ENCODE measurements at places on chromosomes 11 and 22.
A peak's percentile ranks its signal among the peaks of the same experiment; 100 is the strongest.

DNA sequence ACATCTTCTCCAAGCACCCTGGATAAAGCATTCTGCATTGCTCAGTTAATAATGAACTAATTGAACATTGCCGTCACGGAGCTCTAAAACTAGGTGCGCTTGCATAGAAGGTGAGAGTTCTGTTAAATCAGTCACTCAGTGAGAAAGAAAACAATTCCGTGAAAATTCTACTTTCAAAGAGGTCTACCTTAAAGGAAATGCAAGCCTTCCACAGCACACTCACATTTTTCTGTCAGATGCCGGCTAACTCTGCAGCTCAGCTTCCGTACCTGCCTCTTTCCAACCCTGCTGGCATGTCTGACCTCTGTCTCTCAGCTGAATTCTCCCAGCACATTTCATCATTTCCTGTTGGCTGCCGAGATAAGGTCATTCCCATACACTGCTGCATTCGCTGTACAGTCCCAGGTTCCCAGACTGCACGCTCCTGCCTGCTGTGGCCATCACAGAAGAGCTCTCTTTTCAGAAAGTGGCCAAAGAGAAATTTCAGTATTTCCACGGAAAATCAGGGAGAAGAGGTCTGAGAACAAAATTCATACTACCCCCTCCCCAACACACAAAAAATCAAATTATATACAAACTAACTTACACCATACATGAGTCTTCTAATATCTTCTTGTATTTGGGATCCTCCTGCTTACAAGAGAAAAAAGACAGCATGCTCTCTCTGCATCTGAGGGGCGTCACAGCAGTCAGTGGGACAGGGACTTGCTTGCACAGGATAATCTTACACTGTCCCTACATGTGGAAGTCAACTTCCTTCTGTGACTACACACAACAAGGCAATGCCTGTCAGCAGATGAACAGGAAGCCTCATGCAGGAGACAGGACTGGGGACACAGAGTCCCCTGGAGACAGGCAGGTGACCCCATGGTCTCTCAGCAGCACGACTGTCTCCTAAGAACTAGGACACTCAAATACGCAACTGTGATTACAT is 55.1 kb downstream of the PACSIN2 start:
- DNase-seq = no peak

DNA sequence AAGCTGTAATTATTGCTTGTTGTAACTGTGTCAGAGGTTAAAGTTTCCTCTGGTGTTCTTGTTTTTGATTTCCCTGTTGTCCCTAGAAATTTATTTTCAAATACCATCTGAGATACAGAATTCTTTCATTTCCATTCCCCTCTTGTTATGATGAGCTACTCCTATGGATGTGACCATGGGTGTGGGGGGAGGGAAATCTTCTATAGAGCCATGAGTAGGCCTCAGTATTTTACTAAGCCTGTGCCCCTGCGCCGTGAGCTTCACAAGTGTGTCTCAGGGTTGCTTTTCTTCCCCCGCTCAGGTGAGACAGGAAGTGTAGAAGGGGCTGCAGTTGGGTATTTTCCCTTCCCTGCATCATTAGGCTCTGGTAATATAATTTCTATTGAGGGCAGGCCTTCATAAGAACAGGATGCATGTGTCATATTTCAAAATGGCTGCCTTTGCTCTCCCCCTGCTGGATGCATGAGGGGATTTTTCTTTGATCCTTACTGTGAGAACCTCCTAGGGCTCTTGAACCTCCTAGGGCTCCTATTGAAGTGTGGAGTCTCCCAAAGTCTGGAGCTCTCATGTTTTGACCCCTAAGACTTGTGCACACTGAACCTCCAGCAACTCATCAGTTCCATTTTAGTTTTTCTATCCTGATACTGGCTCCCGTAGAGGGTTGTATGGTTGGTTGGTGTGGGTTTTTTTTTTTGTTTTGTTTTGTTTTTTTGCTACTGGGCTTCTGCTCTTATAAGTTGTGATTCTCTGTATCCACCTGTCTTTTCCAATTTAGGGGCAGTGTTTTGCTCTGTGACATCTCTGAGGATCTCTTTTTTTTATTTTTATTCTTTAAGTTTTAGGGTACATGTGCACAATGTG is 658.2 kb downstream of the NTM start:
- DNase-seq = no peak

DNA sequence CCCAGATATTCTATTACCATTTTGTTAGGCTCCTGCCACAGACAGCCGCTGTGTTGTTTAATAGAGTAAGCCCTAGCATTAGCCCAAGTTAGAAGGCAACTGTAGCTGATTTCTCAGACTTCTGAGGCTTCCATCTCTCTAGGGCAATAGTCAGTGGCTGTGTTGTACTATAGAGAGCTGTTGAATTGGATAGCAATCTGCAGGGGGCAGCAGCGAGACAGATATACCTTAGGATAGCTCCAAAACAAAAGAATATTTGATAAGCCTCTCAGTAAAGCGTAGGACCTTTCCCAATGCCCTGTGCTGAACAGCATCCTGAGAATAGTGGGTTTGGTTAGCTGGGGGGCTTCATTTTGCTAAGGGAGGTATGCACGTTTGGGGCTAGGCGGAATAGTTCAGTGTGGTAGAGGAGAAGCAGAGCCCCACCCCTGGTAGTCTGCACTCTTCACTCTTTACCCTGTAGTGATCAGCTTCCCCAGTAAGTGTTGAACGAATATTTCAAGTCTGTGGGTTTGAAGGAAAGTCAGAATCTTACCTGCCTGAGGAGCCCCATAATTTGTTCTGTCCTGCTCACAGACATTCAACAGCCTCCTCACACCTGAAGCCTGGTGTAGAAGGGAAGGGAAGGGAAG is 515.1 kb downstream of the INSC start:
- DNase-seq = peak; percentile 57

GRCh38 chr22:25375683-25376082 is 156.2 kb downstream of the CRYBB2 start:
- DNase-seq = no peak

DNA sequence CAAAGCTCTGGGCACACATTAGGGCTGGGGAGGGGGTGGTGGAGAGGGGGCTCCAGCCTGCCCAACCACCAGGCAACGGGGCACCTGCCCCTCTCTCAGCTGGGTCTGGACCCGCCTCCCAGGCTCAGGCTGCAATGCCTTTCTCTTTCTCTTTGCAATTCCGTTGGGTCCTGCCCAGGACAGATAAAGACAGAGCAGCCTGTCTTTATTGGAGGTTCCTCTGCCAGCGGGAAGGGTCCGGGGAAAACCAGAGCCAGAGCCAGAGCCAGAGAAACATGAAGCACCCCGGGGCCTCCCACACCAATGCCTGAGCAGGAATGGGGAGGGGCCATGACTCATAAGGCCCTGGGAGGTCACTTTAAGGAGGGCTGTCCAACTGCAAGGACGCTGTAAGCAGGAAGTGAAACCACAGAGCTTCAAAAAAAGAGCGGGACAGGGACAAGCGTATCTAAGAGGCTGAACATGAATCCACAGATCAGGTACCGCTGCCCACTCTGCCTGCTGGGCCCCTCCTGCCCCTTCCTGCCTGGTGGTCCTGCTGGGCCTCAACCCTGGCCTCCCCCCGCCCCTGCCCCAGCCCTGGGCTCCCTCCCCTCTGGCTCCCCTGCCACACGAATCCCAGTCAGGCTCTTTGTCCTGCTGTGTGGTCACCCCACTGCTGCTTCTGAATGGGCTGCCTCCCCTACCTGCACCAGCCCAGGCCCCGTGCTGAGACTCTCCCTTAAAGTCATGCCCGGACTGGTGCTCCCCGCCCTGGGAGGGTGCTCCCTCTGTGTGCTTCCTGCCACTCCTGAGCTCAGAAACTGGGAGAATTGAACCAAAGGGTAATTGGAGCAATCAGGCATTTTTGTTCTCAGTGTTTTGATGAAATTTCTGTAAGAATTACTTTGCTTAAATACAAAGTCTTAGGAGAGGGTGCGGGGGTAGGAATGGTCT is at the start of gene APOBEC3B:
Gene APOBEC3B (plus strand): TSS at position 356 of the 936 bp plus-strand sequence. CDS start 107 bp downstream, at position 463.
- no peak for DNase-seq

GRCh38 chr11:66879583-66879982 is 22.7 kb downstream of the LRFN4 start:
- DNase-seq = no peak

- no peak for DNase-seq
These were observed 83.8 kb upstream of the LARGE1 start for GRCh38 chr22:34004058-34004457.

DNA sequence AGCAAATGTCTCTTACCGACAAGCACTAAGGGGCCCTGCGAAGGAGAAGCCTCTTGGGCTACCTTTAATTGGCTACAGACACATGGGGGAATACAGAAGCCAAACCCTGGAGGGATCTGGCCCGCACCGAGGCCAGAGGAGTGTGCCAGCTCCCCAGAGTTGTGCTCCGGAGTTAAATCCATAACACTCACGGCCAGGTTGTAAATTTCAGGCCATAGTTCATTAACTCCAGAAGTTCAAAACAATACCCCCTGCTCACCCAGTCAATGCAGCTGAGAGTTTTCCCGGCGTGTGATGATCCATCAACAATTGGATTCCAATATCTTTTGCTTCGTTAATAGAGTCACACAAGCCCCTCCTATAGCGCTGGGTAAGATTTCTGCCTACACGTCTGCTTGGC is 371.5 kb downstream of the NXPE2 start:
- no peak for DNase-seq

DNA sequence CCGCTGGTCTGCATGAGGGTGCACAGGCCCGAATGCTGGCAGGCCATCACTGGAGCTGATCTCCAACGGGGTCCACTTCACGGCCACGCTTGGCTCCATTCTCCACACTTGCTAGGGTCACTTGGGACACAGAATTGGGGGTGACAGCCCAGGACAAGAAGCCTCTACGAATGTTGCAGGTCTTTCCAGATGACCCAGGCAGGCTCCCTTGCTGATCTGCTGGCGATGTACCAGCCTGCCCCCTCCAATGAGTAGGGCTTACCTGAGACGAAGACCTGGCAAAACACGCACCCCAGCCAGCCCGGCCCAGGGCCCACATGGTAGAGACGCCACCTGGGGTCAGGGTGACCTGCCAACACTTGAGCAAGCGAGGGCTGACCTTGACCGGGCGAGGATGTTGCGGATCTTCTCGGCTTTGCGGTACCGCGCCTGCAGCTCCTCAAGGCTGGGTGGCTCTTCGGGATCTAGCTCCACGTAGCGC is 44.9 kb downstream of the C11orf58 start:
- no peak for DNase-seq

DNA sequence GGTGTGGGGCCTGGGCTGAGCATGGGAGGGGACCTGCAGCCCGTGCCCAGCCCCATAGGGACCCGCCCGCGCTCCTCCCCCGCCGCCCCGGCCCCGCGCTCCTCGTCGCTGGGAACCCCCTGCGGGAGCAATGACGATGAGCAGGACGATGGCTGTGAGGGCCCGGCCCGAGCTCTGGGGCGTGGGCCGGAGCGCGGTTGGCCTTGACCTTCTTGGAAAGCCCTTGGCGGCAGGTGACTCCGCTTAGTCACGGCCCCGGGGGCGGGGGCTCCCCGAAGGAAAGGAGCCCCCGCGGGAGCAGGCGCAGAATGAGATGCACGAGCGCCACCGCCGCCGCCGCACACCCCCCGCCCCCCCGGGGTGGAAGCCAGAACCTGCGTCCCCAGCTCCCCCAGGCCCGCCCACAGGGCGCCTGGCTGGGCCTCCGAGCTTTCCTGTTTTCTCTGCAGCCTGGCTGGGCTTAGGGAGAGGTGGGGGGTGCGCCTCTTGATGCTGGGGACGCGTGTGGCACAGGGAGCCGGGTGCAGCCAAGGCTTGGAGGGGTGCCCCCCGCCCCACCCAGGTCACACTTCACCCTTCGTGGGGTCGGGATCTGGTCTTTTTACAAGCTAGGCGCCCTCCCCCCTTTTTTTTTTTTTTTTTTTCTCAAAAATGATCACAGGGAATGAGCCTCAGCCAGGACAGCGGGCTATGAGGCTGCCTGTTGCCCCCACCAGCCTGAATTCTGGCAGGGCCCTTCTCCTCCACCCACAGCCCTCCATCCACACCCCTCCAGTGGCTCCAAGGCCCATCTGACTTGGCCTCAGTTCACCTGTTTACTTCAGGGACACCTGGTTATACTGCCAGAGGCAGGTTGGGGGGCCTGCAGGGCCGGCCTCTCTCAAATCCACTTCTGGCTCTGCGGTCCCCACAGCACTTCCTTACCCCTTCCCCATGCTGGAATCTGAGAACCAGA is 17.9 kb downstream of the CRELD2 start:
- peak; percentile 81 for DNase-seq

- DNase-seq = no peak
These were observed 634 bp downstream of the TIMM8B start for GRCh38 chr11:112085822-112086421.

- no peak for DNase-seq
These were observed 9.3 kb upstream of the PDGFB start for GRCh38 chr22:39254122-39254521.

GRCh38 chr11:67300756-67301312 is 2.5 kb upstream of the SSH3 start:
- no peak for DNase-seq

- no peak for DNase-seq
These were observed 4.5 kb downstream of the MAPK8IP1 start for GRCh38 chr11:45889966-45890365.

DNA sequence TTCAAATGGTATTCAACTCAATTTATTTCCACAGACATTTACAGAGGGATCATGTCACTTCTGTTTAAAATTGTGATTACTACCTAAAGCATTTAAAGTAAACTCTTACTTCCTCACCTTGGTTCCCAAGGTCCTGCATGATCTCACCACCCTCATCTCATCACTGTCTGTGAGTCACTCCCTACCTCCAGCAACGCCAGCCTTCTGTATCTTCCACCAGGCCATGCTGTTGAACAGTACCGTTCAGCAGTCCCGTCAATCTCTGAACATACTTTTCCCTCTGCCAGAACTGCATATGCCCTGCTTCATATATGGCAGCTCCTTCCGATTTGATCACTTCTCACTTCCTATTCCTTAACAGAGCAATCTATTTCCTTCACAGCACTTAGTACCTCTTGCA is 2.0 kb downstream of the FBXO3 start:
- DNase-seq = no peak

- no peak for DNase-seq
These were observed 49.5 kb downstream of the PACS1 start for GRCh38 chr11:66119348-66120133.

GRCh38 chr22:21679383-21679782 is 13.6 kb downstream of the PPIL2 start:
- no peak for DNase-seq

GRCh38 chr11:90288212-90288821 is 65.5 kb upstream of the CHORDC1 start:
- no peak for DNase-seq

- no peak for DNase-seq
These were observed 16.6 kb downstream of the ARHGEF17 start for GRCh38 chr11:73324665-73325035.

DNA sequence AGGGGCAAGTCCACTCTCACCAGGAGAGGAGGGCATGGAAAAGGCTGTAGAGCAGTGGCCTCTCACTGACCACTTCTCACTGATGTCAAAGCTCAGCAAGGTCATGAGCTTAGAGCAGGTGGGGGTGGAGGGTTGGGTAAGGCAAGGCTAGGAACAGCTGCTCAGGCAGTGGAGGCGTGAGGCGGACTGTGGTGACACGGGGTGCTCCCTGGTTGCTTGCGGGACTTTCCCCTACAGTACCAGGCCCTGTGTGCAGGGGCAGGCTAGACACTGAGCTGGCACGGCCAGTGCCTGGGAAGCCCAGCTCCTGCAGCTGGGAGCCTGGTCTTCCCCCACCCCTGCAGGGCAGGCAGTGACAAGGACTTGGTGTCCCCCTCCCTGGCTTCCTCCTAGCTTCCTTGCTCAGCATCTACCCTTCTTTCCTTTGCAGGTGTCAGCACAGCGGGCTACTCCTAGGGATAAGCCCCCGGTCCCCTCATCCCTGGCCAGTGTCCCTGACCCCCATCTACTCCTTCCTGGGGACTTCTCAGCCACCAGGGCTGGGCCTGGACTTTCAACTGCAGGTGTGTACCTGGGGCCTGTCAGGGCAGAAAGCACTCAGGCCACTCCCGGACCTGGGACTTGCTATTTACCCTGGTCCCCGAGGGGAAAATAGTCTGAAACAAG is 45.6 kb downstream of the PISD start:
- DNase-seq = no peak
